GM23248 (cell line): ENCODE measurements at places on chromosomes 16 and 17. TPM values are rescaled to one million over a fixed set of nuclear protein-coding genes. Genes with fewer than 3 reads are reported as not detected.

TACO1 gene
- 7.9 and 16.4 TPM in 2 replicates for total RNA-seq

- DNase-seq = no peak
- no peak overlapping the region for H3K4me3 ChIP-seq
- no peak overlapping the region for H3K27ac ChIP-seq
Observed at GRCh38 chr17:4574448-4575045, 9.8 kb upstream of the SMTNL2 start.

SEPTIN12 gene
- total RNA-seq = not detected in 2 replicates

SYT17 gene
- total RNA-seq = not detected in 2 replicates
